ENCODE measurements at places on chromosomes 3 and 15.

DNA sequence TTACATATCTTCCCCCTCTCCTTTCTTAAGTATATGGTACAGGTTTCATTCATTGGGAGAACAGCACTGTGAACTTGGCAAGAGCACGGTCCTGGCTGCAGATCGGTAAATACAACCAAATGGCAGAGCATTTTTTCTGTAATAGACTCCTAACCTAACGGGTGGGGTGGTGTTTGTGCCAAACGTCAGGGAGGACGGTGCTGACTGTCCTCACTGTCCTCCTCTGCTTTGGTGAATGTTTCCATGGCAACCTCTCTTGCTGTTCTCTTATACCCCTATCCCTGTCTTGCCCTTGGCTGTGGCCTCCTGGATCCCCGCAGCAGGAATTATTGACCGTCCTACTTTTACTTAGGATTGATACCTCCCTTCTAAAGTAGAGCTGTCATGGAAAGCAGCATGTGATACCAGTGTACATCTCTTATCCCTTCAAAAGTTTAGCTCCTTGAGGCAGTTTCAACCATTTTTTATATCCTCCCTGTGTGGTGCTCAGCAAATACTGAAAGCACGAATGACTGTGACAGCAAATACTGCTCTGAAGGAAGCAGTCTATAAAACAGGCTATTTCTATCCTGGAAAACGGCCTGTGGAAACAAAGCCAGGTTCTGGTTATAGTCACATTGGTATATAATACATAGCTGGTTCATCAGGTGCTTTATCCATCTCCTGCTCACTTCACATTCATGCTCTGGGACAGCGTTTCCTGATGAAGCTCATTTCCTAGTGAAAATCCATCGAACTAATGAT, 275.4 kb upstream of the C2CD4B start:
- DNase-seq = no peak

DNA sequence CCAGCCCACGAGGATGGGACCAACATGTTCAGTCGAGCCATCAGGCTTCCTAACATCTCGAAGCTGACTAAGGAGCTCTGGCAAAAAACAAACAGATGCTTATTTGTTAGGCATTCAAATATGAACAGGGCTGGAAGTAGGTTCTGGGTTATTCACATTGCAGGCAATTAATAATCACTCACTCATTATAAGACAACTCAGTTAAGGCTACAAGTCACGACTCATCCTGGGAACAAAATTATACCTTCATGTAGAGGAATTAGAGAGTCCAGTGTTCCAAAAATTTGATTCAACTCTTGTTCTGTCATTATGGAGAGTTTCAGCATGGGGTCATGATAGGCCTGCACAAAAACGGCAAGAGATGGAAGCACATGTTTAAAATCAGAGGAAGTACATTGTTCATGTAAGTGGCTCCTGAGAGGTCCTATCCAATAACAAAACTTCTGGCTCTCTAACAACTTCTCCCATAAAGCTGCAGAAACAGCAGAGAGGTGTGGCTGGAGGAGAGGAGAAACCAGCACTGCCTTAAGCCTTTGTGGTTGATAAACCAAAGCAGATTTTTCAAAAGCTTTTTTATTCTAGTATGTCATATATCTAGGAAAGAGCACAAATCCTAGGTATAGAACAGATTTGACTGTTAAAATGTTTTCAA, 50.6 kb downstream of the ARHGEF3 start:
- DNase-seq = no peak

DNA sequence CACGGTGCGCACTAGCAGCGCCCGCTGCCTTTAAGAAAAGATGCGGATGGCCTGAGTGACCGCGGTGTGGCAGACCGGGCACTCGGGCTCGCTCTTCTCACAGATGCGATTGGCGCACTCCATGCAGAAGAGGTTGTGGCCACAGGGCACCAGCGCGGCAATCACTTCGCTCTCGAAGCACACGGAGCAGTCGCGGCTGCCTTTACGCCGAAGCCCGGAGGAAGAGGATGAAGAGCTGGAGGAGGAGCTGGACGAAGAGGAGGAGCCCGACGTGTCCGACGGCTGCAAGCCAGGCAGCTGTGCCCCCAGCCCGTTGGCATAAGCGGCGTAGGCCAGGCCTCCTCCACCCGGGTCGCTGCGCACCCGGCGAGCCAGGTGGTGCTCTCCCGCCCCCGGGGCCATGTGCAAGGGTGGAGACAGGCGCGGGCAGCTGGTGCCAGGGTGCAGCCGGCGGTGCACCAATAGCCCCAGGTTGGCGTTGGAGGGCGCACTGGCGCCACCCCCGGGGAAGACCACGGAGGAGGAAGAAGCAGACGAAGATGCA, 2.6 kb downstream of the MEX3B start:
- DNase-seq = no peak

GRCh38 chr3:151620071-151620470, 113.7 kb upstream of the AADACL2 start:
- no peak for DNase-seq

- DNase-seq = no peak
These were observed 61.4 kb downstream of the GOLIM4 start for GRCh38 chr3:168034152-168034928.

DNA sequence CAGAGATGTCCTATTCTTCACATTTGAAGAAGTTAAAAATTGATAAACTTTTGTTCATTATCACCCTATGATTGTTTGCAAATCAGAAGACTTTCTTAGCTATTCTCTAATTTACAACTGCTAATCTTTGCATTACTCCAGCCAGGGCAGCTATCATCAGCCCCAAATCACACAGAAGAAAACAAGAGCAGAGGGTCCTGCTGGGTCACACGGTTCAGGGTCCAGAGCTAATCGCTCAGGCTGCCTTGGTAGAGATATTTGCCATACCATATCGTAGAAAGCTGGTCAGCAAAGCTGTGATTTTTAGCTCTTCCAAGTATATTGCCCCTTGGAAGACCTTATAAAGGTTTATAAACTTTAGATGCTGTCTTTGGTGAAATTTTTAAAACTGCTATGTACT, 181.4 kb downstream of the MAGI1 start:
- DNase-seq = no peak

DNA sequence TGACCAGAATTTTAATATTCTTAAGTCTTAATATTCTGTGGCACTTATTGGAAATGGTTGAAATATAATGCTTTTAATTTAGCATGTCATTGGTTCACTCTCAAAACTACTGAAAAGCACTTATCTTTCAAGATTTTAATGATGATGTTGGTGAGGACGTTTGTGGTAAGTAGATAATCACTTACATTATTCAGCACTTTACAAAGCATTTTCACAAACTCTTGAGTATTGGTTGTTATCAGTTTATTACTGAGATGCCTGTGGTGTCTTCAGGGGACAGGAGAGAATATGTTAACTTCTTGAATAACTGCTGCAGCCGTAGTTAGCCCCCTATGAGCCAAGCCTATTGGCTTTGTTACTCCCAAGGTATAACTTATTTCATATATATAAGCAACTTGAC, 15.2 kb downstream of the TGFBR2 start:
- DNase-seq = peak; percentile 59

DNA sequence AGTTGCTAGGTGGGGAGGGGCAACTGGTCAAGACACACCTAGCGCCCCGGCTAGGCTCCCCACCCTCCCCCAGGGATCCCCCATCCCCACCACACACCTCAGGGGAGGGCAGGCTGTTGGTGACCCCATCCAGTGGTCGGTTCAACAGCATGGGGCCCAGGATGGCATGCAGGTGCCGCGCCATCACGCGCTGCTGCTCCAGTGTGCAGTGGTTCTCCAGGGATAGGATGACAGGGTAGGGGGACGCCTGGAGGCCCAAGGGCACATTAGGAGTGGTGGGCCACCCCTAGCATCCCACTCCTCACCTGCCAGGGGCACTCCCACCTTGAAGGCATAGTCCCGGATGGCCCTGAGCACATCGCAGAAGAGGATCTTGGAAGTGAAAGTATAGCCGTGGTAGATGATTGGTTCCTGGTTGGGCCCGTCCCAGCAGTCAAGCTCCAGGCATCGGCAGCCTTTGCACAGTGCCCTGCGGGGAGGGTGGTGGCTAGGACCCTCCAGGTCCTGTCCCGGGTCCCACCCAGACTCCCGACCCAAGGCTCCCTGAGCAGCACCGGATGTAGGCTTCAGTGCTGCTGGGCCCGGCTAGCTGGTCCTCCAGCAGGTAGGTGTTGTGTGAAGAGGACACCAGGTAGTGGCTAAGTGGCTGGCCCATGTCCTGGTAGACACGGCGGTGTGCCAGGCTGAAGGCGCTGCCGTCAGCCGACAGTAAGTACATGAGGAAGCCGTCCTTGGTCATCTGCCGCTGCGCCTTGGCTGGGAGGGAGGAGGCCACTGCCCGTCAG, 19.4 kb downstream of the VILL start:
- no peak for DNase-seq

- DNase-seq = no peak
These were observed 42.3 kb downstream of the NEK10 start for GRCh38 chr3:27326629-27327545.

DNA sequence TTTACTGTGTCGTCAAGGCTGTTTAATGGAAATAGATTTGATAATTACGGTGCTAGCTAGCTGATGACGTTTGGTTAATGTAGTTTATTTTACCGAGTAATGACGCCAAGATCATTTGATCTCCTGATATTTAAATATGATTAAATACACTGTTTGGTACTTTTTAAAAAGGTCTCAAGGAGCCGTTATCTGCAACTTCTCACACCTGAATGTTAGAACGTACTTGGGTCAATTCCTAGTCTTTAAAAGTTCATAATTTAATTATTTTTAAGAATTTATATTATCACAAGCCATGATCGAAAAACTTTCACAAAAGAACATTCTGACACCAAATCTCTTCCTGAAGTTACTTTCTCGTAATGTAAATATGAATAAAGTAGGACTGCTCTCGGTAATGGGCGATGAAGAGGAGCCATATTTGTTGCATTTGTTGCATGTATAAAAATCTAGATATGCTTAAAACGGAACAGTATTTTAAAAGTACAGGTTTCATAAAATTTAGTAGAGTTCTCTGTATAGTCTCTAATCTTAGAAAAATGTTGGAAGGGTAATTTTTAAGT, 16.2 kb upstream of the CHD2 start:
- no peak for DNase-seq

DNA sequence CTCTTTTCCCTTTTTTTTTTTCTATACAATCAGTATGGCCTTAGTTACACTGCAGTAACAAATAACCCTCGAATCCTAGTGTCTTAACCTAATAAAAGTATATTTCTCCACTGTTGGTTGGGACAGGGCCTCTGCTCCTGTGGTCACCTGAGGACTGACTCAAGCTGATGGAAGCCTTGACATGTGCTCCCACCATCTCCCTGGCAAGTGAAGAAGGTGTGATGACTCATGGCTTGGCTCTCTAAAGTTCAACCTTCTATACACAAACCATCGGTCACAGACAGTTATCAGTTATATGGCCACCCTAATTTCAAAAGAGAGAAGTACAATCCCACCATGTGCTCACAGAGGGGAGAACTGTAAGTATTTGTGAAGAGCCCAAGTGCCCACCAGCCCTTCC, 65.8 kb upstream of the CACNA2D3 start:
- no peak for DNase-seq

GRCh38 chr15:66459818-66460615, 37.5 kb downstream of the SNAPC5 start:
- no peak for DNase-seq

GRCh38 chr3:194327218-194328052, 23.7 kb downstream of the CPN2 start:
- DNase-seq = peak; percentile 64

GRCh38 chr3:128784232-128784631, 58.2 kb downstream of the RAB7A start:
- peak; percentile 84 for DNase-seq

DNA sequence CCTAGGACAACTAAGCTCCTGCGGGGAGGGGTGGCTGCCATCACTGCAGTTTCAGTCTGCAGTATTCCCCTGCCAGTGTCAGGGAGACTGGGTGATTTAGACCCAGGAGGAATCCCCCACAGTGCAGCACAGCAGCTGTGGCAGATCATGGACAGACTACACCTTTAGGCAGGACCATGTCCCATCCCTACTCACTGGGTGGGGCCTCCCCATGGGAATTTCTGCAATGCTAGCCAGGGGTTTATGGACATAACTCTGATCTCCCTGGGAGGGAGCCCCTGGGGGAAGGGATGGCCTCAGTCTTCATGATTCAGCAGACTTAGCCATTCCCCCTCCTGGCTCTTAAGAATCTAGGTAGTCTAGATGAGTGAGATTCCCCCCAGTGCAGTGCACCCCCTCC, 130.1 kb upstream of the STAC start:
- DNase-seq = no peak

GRCh38 chr3:34013818-34014570, 215.6 kb downstream of the PDCD6IP start:
- DNase-seq = no peak

DNA sequence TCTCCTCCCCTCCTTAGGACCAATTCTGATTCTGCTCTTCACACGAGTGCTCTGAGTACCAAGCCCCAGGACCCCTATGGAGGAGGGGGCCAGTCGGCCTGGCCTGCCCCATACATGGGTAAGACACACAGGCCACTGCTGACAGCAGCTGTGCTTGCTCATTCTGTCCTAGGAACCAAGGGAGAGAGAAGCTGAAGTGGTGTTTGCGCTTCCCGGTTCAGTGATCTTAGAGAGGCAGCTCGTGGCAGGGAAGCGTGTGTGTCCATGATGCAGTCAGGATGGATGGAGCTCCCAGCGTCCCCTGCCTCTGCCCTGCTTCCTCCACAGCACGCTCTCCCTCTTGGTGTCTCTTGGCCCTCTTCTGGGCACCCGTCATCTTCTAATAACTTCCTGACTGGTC, 77.6 kb downstream of the CRTC3 start:
- no peak for DNase-seq

GRCh38 chr15:83275412-83275811, 9.1 kb downstream of the BNC1 start:
- DNase-seq = no peak

DNA sequence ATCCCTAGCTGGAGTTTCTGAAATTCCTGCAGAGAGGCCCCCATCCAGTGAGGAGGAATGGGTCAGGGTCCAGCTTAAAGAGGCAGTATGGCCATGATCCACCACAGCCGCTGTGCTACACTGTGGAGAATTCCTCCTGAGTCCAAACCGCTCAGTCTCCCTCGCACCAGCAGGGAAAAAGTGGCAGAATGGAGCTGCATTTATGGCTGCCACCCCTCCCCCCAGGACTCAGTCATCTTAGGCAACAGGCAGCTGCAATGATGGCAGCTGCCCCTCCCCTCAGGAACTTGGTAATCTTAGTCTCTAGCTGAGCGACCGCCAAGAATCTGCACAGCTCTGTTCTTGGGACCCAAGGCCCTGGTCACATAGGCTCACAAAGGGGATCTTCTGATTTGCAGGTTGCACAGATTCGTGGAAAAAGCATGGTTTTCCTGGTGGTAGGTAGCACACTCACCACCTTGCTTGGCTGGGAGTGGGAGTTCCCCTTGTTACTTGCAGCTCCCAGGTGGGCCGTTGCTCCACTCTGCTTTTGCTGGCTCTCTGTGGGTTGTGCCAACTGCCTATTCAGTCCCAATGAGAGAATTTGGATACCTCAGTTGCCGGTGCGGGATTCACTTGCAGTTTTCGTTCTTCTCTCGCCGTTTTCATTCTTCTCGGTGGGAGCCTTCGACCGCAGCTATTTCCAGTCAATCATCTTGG, 204.1 kb downstream of the STXBP5L start:
- DNase-seq = no peak

GRCh38 chr3:176757429-176757828, 439.9 kb downstream of the TBL1XR1 start:
- no peak for DNase-seq
